Cardiac septum (tissue), 1 donor: ENCODE measurements at places on chromosomes 5 and 9. TPM values are rescaled to one million over a fixed set of nuclear protein-coding genes. Genes with fewer than 3 reads are reported as not detected.

The SPATA31D4 gene
- not detected for total RNA-seq

The TRUB2 gene
- total RNA-seq, result 30.7 TPM

The PCDHAC1 gene
- 0.19 TPM for total RNA-seq

The CCDC192 gene
- total RNA-seq, result not detected

The SDHA gene
- 580 TPM for total RNA-seq

GRCh38 chr9:101415578-101415977 lies 16.9 kb downstream of the ZNF189 start:
- no peak for DNase-seq

- no peak for DNase-seq
These were observed 43.5 kb upstream of the SLC12A7 start for GRCh38 chr5:1155191-1156032.

GRCh38 chr9:97803167-97804058 lies 49.6 kb upstream of the FOXE1 start:
- DNase-seq, result peak; percentile 88

DNA sequence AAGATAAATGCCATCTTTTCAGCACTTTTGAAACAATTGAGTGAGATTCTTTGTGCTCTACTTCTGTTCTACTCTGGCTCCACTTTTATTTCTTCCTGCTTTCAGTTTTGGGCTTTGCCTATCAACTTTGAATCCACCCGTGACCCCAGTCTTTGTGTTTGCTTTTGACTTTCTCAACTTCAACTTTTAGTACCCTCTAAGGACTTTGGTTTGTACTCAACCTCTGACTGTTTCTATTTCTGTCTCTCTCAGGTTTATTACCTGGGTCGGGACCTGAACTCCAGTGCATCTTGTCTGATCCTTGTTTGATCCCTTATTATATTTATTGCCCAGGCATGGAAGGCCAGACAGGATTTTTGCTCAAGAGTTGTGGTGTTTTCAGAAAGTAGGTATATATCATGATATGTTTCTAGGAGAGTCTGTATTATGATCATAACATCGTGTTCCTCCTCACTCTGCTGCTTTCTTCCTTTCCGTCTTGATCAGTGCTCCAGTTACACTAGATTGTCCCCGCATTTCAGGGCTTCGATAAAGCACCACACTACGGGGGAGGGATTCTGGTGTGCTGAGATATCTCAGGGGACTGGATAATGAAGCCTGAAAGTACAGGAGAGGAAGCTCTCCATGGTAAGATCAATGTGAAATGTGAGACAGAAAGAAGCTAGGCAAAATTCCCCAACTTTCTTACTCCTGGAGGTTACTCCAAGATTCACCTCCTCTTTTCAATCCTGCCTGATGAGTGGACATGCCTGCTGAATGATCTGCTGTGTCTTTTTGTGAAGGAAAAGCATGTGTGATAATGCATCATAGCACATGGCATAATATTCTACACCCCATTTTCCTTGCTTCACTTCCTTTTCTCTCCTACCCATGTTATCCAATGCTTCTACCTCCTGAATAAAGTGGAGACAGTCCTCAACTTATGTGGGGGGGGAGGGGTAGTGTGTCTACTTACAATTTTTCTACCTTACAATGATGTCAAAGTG lies 155.5 kb upstream of the GRIN3A start:
- DNase-seq, result no peak

- no peak for DNase-seq
These were observed 342.9 kb upstream of the RPS23 start for GRCh38 chr5:82620957-82621600.

- no peak for DNase-seq
These were observed 59.0 kb upstream of the BARX1 start for GRCh38 chr9:94014066-94014654.

- no peak for DNase-seq
These were observed 23.5 kb downstream of the PDGFRB start for GRCh38 chr5:150131978-150132694.

DNA sequence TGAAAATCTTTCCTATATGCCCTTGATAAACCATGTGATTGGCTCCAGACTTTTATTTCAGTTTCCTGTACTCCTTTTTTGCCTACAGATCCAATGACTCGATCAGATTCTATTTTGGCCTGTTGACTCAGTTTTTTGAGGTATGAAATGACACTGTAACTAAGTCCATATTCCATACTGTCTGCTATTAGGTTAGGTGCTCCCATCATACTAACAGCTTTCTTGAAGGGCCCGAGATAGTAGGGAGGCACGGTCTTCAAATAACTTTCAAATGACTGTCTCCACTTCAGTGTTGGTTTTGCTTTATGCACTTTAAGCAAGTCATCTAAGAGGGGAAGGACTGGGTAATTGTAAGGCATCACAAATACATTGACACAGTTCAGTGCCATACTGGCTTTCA lies 295.4 kb upstream of the DAB2 start:
- no peak for DNase-seq

DNA sequence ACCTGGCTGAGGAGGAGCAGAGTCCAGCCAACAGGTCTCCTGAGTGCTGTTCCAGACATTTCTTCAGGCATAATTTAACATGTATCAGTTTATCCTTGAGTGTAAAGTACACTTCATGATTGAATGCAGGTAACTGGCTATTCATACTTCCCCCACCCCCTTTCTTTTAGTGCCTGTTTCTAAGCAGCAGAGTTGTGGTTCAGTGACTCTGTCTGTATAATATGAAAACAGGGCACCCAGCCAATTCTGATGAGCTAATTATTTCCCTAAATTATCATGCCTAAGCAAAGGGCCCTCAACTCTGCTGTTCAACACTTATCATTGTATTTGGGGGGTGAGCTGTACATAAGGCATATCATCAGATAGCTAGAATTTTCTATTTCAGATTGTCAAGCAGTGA lies 51.9 kb upstream of the ZSWIM6 start:
- no peak for DNase-seq

GRCh38 chr9:131274674-131275331 lies 1.5 kb downstream of the FAM78A start:
- peak; percentile 92 for DNase-seq

DNA sequence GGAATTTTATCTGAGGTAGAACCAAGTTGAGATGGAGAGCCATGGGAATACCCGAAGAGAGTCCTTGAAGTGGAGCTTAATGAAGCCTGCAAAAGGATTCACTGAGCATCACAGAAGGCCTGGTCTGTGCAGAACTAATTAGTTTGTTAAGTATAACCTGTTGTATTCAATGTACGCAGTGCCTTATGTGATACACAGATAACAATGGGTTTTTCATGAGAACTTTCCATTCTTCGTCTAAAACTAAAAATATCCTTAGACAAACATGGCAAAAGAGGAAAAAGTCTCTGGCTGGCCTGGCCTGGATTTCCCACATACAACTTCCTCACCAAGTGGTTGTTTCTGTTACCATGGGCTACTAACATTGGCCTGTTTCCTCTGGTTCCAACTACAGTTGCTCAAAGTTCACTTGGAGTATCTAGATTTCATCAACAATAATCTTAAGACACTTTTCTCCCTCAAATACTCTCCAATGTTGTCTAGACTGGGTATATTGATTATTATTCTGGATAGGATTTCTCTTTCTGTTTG lies 237.6 kb upstream of the ZNF462 start:
- DNase-seq, result no peak

GRCh38 chr5:132498152-132498551 lies 7.6 kb upstream of the IRF1 start:
- peak; percentile 72 for DNase-seq

DNA sequence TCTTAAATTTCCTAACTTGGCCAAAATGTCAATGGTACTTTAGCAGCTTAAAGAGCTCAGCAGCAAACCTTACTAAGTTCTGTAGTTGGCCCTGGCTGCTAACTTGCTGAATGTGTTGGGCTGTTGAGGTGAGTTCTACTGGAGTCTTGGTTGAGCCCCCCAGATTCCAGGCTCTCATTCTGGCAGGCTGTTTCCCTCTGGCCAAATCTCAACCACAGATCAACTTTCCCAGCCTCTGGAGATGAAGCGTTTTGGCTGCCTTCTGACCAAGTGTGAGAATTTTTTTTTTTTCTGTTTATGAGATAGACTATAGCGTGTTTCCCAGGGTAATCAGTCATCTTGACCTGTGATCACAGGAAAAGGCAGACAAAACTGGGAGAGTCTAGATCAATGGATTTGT lies 343.7 kb downstream of the EBF1 start:
- DNase-seq, result no peak

GRCh38 chr5:122653087-122654017 lies 121.5 kb upstream of the SNX2 start:
- DNase-seq, result no peak
